Activated CD4-positive, CD25-positive, alpha-beta regulatory T cell (primary cell): ENCODE measurements at places on chromosomes 4 and X.

- DNase-seq = no peak
Measured at GRCh38 chrX:134542485-134542884, 82.5 kb downstream of the HPRT1 start.

- no peak for DNase-seq
Measured at GRCh38 chr4:104492183-104492771, 2.4 kb downstream of the CXXC4 start.

- no peak for DNase-seq
Measured at GRCh38 chr4:23881052-23881501, 8.8 kb downstream of the PPARGC1A start.

GRCh38 chrX:9362363-9362928 is 102.4 kb upstream of the TBL1X start:
- no peak for DNase-seq

DNA sequence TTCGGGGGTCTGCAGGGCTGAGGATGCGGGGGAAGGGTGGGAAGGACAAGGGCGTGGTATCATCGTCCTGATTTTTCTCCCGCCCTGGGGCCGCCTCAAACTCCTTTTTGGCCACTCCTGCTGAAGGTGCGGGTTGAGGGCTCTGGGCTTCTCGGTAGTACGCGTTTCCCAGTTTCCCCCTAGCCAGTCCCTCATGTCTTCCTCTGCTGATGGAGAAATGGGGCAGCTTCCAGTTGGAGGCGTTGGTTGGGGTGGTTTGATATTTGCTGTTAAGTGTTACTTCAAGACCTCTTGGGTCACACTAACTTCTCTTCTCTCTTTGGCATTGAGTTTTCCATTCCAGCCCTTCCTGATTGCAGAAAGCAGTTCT is 482 bp downstream of the GSTCD start:
- no peak for DNase-seq

GRCh38 chr4:16271411-16271810 is 45.1 kb upstream of the TAPT1 start:
- no peak for DNase-seq

GRCh38 chrX:13283950-13284546 is 35.8 kb downstream of the ATXN3L start:
- DNase-seq = no peak
